Activated naive CD4-positive, alpha-beta T cell treated with anti-CD3 and anti-CD28 coated beads, Interleukin-2, amount 50 U/mL, for 72 hours (primary cell): ENCODE measurements at places on chromosomes 11 and 22.

- DNase-seq: no peak
Measured at GRCh38 chr11:123371506-123372297, 58.4 kb upstream of the GRAMD1B start.

DNA sequence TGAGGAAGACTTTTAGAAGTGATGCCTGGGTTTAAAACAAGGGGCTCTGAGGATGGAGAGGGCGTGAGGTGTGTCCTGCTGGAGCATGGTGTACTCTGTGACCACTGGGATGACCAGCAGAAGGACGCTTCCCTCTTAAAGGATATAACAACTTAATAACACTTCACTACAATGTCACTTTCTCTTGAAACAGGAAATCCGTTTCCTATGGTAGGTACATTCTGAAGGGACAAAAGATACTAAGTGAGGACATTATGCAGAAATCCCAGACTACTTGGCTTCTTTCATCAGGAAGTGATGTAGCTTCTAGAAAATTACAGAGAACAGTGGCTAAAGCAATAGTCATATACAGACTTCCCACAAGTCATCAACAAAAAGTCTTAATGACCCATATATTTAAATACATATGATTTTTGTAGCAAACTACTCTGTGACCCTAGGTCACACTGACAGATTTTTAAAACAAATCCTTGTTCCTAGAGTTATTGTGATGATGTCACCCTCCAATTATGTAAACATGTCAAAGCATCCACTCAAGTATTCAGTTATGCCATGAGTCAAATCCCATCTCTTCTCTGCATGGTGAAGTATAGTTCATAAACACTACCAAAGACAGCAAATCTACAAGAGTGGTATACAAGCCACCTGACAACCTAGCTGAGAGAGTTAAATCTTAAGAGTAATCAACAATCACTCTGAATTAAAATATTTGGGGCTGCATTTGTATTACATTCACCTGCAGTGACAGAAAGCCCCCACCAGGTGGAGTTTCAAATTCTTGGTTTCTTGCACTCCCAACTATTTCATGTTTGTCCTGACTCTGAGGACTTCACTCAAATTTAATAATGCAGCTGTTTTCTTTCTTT, 32.8 kb downstream of the PITPNB start:
- no peak for DNase-seq

- DNase-seq: no peak
Measured at GRCh38 chr11:112961146-112961668, at the start of gene NCAM1. TSS of gene NCAM1 (plus strand) at chr11:112961420.

GRCh38 chr22:41538583-41538982, 5.7 kb downstream of the POLR3H start:
- DNase-seq: no peak

- DNase-seq: no peak
Measured at GRCh38 chr22:39802682-39803081, 90.9 kb downstream of the ENTHD1 start.

- no peak for DNase-seq
Measured at GRCh38 chr11:19525276-19525675, 187.4 kb upstream of the NAV2 start.

DNA sequence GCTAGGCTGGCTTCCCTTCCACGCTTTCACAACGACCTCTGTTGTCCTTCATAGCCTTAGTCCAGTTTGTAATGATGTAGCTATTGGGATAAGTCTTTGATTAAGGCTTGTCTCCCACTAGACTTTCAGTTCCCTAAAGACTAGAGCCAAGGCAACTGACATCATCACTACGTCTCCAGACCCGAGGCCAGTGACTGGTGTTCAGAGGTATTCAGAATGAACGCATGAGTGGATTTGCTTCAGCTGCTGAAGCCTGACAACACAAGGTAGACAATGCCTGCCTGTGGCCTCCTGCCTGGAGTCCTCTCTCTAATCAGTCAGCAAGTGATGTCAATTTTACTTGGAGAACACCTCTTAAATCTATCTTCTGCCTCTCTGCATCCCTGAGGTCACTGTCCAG, 13.6 kb downstream of the EFCAB6 start:
- no peak for DNase-seq

- no peak for DNase-seq
Measured at GRCh38 chr11:121421149-121421901, 30.8 kb upstream of the SORL1 start.

GRCh38 chr11:27678242-27678641, 22.0 kb downstream of the BDNF start:
- DNase-seq: no peak

DNA sequence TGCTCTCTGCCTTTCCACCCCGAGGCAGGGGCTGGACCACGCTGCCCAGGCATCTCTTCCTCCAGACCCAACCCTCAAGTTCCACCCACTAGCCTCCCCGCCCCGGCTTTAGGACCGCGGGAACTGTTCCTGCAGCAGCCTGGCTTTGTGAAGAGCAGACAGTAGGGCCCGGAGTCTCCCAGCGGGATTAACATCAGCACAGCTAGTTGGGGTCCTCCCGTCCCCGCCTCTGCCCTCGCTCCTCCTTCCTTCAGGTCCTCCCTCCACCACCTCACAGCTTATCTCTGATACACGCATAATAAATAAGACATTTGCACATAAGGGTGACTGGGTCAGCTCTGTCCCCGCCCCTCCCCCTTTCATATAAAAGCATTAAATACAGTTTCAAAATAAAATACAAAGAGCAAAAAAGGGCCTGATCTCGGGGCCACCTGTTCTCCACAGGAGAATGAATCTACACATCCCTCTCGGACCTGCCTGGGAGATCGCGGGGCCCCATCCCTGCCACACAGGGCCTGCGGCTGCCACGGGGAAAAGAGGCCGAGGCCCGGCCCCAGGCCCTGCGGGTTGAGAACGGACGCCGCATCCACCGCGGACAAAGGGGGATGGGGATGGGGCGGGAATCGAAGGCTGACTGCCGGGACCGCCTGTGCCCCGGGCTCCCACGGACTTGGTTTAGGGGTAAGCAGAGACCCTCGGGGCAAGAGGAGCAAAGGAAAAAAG, 6.5 kb downstream of the ZFTA start:
- no peak for DNase-seq

DNA sequence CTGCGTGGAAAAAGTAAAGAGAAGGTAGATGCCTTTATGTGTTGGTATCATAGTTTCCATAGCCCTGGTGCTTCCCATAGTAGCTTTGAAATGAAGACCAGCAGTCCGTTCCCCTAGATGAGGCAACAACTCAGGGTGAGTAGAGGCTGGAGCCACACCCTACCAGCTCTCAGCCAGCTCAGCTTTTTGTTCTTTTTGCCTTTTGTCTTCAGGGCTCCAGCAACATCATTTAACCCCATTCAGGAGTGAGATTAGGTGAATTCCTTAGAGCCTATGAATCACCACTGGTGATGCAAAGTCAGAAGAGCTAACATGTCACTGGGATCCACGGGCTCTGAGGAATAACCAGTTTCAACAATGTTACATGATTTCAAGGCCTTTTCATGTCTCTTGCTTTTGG, 14.0 kb upstream of the SESN3 start:
- no peak for DNase-seq

- DNase-seq: no peak
Measured at GRCh38 chr11:72598466-72598865, 75.8 kb downstream of the PDE2A start.

DNA sequence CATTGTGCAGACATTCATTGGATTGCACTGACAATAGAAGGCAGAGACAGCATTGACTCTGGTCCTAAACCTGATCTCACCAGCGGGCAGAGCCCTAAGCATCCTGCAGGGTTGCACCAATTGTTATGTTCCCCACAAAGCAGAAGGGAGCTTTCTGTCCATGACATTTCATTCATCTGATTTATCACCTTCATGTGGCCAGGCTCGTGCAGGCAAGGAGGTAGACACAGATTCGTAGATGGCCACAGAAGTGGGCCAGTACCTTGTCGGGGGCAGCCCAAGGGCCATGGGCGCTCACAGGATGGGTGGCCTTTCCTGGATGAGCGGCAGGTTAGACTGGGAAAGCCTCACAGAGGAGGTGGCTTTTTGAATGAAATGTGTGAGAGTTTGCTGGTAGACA, 2.9 kb downstream of the TSKU start:
- DNase-seq: no peak
